ENCODE measurements at places on chromosomes 7 and 10.

GRCh38 chr10:74027702-74028101 is 29.8 kb downstream of the VCL start:
- no peak for DNase-seq

- DNase-seq: no peak
Observed at GRCh38 chr7:38308140-38308539, 34.7 kb upstream of the TARP start.

GRCh38 chr7:33504266-33504665 is 374.9 kb downstream of the BBS9 start:
- no peak for DNase-seq

DNA sequence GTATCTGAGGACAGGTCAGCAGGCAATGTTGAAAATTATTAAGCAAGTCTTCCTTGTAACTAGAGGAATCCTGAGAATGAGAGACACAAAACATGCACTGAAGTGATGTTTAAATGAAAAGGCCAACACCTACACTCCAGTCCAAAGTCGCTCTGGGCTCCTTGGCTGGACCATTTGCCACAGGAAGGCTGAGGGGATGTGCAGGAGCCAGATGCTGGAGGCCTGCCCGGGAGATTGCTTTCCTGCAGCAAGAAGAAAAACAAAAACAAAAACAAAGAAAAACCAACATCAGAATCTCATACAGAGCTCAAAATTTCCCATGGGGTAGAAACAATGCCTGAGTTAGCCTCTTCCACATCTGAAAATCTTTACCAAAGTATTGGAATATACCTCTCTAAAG is 157.0 kb downstream of the DGKI start:
- DNase-seq: no peak

DNA sequence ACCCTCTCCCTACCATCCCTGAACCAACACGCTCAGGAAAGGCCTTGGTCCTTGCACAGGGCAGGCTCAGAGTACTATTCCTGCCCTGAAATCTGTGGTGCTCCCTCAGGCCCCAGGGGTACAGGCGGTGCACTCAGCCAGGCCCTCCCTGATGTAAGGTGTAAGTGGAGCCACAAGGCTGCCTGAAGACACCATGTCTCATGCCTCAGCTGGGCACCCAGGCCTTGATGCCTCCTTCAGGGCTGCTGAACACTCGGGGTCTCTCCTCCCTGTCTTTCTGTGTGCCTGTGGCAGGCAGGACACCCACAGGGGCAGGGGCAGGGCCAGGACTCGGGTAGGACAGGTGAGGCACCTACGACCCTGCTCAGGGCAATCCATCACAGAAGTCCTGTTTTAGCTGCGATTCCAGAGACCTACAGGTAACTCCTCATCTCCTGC is 22.9 kb upstream of the ANTXRL start:
- no peak for DNase-seq

GRCh38 chr7:156725073-156725472 is 84.5 kb downstream of the RNF32 start:
- DNase-seq: no peak

- no peak for DNase-seq
Observed at GRCh38 chr10:12403119-12403518, 53.8 kb downstream of the CAMK1D start.

GRCh38 chr10:104288355-104288754 is 19.4 kb downstream of the GSTO2 start:
- DNase-seq: no peak

- DNase-seq: no peak
Observed at GRCh38 chr10:34190580-34190979, 624.5 kb downstream of the PARD3 start.

DNA sequence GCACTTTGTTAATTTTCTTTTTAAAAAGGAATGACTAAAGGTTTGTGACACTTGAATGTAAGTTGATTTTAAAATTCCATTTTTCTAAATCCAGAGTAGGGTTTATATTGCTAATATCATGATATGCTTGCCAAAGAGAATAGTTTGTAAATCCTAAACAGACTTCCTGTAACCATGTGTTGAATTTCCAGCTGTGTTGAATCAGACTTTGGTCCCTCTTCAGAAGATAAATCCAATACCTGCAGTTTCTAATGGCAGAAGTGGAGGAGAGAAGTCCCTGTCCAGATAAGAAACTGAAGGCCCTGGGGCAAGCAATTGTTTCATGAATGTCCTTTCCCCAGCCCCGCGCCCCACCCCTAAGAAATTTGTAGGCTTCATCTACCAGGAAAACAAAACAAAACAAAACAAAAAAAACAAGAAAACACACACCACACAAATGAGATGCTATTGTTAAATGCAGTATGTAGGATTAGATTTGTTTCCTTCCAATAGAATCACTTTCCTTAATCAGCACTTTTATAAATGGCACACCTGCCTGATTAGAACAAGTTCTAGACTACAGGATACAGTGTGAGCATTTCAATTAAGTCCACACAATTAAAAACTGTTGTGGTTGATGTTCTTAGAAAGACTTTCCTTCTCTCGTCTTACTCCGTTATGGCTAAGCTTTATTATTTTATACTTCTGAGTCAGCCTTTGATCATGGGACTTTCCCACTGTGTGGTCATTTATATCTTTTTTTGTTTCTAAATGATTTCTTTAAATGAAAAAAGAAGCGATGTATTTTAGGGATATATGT is 122.8 kb downstream of the KAT6B start:
- no peak for DNase-seq

DNA sequence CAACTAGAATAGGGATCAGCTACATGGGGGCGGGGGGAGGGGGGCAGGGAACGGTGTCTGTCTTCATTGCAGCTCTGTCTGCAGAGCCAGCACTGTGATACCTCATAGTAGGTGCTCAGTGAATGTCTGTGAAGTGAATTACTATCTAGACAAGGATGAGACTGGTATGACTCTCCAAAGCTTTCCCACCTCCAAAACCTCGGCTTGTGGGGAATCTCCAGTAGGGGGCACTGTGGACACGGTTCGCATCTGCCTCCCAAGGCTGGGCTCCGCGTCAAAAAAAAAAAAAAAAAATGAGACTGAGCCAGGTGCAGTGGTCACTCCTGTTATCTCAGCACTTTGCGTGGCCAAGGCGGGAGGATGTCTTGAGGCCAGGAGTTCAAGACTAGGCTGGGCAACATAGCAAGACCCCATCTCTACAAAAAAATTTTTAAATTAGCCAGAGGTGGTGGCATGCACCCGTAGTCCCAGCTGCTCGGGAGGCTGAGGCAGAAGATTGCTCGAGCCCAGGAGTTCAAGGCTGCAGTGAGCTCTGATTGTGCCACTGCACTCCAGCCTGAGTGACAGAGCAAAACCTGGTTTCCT is 9.6 kb downstream of the TRIM56 start:
- DNase-seq: peak; percentile 65

- no peak for DNase-seq
Observed at GRCh38 chr7:146781352-146782116, 664.9 kb downstream of the CNTNAP2 start.

DNA sequence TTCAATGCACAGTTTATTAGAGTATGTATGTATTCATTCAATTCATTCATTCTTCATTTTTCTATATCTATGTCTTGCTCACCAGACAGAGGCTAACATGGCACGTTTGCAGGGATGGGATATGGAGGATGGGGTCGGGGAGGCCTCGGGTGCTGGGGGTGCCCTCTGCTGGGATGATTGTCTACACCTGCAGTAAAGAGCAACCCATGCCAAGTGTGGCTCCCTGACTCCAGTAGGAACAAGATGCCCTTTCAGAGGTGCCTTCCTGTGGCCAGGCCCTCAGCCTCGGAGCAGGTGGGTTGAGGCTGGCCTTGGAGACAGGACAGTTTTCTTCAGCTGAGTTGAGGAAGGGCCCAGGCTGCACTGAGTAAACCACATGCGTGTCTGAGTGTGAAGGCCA is 157.2 kb downstream of the SH2D4B start:
- peak; percentile 9 for DNase-seq

- peak; percentile 72 for DNase-seq
Observed at GRCh38 chr10:73889014-73889413, 14.7 kb upstream of the CAMK2G start.

DNA sequence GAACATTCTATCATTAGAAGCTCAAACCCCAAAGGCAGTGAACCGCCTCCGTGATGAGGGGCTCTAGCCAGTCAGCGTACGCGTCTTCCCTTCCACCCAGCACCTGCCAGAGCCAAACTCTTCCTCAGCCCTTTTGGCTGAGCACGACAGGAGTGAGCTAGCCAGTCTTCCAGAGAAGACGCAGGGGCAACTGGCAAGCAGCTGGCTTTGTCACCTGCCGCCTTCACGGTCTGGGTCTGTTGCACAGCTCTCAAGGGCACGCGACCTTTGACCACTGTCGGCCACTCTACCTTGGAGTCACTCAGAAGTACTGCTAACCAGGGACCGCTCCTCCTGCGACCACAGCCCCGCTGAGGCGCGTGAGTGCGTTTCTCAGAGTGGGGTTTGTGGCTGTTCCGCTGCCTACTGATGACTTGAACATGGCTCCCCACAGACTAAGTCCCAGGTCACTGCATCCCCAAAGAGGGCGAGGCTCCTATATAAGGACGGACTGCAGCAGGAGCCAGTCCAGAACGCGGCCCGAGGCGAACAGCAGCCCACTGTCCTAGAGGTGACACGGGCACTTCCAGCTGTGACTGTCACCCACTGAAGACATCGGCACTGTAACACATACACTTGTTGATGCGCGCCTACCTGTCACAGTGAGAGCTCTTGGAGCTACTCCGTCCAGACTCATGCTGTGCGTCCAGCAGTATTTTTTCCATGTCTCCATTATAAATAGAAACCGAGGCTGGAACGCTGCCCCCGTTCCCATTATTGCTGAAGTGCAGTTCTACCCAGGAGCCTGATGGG is 8.4 kb downstream of the BNIP3 start:
- peak; percentile 27 for DNase-seq

- DNase-seq: no peak
Observed at GRCh38 chr7:1810961-1811849, 141.1 kb downstream of the ELFN1 start.

GRCh38 chr7:133309333-133309732 is 56.5 kb downstream of the EXOC4 start:
- no peak for DNase-seq

DNA sequence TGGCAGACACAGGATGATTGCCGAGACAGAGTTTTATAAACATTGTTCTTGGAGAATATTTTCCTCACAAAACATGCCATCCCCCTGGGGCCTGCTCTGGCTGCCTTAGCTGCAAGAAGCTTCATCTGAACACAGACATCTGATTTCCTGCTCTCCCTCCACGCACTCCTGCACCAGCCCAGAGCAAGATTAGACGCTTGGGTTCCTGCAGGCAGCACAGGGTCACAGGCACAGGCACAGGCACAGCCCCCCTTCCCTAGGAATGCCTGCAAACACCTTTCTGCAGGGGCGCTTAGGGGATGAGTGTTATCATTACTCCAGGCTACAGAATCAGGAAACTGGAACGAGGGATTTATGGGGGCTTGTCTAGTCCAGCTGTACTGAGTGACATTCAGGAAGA is 450.3 kb downstream of the GRID1 start:
- DNase-seq: no peak

DNA sequence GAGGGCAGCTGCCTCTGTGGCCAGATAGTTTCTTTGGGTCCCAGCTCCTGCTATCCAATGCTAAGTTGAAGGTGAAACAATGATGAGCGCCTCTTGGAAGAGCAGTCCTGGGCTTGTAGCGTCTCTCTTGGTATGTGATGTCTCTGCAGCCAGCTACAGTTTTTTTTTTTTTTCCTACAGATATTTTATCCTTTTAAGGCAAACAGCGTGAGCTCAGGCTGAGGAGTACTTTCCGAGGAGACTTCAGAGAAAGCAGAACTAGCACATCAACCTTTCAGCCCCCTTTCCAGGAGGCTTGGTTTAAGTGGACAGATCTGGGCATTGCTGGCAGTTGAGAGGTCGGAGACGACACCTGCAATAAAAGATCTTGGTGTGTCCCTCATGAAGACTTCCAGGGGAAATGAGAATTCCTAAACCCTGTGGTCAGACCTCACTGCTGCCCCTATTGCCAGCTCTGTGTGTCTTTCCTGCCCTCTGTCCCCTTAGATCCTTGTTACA is 9.1 kb downstream of the PRKG1 start:
- no peak for DNase-seq

DNA sequence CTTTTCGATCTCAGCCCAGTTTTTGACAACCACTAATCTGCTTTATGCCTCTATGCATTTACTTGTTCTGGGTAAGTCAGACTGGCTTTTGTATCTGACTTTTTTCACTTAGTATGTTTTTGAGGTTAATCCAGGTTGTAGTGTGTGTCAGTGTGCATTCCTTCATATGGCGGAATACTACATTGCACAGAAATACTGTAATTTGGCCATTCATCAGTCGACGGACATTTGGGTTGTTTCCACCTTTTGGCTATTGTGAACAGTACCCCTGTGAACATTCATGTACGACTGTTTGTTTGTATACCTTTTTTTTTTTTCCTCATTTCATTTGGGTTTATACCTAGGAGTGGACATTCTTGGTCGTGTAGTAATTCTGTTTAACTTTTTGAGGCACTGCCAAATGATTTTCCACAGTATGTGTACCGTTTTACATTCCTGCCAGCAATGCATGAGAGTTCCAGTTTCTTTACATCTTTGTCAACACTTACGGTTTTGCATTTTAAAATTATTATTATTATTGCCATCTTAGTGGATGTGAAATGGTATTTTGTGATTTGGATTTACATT is 57.4 kb downstream of the MKLN1 start:
- DNase-seq: no peak

- DNase-seq: no peak
Observed at GRCh38 chr7:133401225-133401624, 148.3 kb downstream of the EXOC4 start.

- no peak for DNase-seq
Observed at GRCh38 chr10:10462151-10462941, 555.3 kb upstream of the CELF2 start.

GRCh38 chr10:44924261-44925040 is 13.3 kb downstream of the TMEM72 start:
- no peak for DNase-seq

GRCh38 chr7:3082831-3083230 is 39.2 kb upstream of the CARD11 start:
- DNase-seq: no peak

DNA sequence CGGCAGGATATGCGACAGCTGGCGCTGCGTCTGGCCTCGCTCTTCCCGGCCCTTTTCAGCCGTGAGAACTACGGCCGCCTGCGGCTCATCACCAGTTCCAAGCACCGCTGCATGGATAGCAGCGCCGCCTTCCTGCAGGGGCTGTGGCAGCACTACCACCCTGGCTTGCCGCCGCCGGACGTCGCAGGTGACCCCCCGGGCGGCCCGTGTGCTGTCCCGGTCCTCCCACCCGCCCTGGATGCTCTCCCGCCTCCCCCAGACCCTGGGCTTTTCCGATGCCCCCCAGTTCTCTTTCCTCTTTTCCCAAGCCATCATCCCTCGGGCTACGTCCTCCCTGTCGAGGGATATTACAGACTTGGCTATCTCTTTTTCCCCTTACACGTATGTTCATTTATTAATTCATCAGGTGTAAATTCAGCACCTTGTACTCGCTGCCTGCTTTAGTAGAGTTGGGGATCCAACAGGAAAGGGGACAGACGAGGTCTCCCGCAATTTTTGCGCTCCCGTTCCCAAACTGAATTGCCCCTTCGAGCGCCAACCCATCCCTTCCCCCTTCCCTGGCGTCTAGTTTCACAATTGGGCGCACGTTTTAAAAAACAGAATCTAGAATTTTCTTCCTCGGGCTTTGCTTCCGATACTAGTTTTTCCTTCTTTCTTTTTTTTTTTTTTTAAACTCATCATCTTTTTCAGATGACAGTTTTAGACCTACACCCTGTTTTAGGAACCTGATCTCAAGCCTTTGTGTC is 846 bp downstream of the MINPP1 start:
- DNase-seq: peak; percentile 77

All from activated CD4-positive, alpha-beta T cell treated with anti-CD3 and anti-CD28 coated beads for 36 hours (primary cell).